ENCODE measurements at places on chromosomes 5 and 9.

DNA sequence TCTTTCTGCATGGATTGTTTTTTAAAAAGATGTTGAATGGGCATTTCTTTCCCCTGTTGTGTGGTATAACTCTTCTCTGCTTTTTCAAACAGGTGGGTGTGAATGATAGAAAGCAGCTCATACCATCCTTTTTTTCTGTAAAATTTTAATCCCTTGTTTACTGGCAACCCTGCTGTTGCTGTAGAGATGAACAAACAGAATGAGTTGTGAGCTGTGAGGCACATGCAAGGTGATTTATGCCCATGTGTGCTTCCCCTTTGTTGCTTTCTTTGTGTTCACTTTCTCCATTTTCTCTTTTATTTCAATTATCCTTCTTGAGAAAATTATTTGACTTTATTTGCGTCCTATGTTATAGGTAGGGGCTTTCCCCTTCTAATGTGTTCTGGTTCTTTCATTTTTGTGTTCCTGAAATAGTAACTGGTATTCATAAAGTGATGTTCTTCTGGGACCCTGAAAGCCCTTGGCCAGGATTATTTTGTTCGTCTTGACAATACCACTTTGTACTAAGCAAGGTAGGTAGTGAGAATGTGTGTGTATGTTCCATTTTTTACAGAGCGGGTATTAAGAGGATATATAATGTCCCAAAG, 79.9 kb downstream of the AOPEP start:
- no peak for DNase-seq

DNA sequence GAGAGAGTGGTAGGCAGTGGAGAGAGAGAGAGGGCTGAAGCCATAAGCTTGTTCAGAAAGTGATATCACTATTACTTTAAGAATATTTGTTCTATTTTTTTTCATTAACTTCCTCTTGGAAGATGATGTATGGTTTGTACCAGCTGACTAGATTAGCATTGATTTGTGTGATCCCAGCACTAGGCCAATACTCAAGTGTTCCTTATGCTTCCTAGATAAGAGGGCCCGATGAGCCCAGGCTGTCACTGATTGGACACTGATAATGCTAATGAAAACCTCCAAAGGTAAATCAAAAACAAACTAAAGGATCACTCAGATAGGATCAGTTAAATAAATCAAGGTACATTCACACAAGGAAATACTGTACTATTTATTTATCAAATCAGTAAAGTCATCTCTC, 52.7 kb upstream of the OTULINL start:
- DNase-seq = no peak

DNA sequence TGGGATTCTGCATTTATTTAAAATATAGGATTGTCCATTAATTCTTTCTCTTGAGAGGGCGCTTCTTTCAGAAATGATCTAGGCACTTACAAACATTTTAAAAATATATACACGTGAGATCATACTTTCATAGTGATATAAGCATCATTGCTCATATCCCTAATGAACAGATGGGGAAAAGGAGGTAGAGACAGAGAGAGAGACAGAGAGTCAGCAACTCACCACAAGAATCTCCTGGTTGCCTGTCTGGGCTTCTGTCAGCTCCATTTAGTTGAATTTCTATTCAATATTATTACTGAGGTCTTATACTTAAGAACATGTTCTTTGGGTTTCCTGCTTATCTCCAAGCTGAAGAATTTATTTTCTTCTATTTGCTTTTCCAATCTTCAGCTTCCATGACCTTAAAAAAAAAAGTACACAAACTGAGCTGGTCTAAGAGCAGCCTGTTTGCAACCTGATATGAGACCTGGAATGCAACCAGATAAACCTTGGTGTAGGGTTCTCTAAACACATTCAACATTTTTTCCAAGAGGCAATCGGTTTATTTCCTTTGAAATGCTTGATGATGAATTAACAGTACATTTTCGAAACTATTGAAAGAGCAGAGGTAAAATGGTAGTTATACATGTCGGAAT, 51.6 kb upstream of the LIFR start:
- DNase-seq = no peak

GRCh38 chr5:151121665-151122064, 35.9 kb downstream of the ANXA6 start:
- DNase-seq = no peak

GRCh38 chr5:15366676-15367391, 133.1 kb upstream of the FBXL7 start:
- no peak for DNase-seq

DNA sequence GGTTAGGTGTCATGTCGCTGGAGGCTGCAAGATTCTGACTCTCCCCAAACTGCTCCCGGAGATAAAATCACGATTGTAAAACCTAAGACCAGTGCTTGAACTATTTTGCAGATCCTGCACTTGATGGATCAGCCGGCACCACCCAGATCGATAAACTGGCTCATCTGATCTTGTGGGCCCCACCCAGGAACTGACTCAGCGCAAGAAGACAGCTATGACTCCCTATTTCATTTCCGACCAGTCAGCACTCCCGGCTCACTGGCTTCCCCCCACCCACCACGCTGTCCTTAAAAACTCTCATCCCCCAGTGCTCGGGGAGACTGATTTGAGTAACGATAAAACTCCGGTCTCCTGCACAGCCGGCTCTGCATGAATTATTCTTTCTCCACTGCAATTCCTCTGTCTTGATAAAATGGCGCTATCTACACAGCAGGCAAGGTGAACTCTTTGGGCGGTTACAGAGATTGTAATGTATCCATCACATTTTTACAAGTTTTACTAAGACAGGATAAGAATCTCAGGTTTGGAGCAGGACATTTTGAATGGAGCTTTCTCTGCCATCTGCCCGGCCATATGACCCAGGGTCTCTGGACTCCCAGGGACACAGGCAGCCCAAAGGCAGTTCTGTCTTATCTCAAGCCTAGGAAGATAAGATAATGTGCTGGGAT, 10.6 kb upstream of the PPP1R26 start:
- no peak for DNase-seq

DNA sequence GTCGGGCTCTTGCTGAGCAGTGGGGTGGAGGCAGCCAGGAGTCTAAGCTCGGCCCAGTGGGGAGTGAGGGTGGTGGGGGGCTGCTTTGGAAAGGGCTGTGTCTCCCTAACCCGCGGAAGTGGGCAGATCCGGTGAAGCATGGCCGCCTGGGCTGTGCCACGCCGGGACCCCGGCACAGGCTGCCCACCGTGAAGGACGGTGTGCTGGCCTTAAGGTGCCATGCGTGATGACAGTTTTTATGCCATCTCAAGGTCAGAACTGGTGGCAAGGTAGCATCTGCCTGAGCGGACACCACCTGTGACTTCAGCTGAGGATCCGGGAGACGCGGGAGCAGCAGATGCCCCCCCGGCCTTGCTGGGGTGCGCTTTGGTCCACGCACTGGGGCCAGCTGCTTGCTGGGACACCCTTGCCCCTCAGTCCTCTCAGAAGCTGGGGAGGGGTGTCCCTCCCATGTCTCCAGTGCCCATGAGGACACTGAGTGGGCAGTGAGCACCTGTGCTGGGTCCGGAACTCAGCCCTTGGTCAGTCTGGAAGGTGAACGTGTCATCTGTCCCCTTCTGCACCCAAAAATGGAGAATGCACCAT, 53.9 kb downstream of the AHRR start:
- DNase-seq = no peak

GRCh38 chr5:67035098-67035740, 161.4 kb downstream of the CD180 start:
- DNase-seq = no peak

DNA sequence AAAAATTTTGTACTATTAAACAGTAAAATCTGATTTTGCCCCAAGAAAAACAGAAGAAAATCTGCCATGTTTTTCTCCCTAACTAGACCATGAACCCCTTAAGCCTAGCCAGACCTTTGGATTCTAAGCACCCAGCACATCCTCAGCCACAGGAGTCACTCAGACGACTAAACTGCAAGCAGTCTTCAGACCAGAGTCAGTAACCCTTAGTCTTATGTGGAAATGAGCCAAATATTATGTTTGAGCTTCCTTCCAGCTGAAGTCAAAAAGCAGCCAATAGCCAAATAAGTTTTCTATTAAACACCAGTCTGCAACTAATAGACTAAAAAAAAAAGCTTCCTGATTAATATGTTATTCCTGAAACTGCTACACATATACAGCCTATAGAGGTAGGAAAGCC, 47.4 kb downstream of the GOLPH3 start:
- no peak for DNase-seq

DNA sequence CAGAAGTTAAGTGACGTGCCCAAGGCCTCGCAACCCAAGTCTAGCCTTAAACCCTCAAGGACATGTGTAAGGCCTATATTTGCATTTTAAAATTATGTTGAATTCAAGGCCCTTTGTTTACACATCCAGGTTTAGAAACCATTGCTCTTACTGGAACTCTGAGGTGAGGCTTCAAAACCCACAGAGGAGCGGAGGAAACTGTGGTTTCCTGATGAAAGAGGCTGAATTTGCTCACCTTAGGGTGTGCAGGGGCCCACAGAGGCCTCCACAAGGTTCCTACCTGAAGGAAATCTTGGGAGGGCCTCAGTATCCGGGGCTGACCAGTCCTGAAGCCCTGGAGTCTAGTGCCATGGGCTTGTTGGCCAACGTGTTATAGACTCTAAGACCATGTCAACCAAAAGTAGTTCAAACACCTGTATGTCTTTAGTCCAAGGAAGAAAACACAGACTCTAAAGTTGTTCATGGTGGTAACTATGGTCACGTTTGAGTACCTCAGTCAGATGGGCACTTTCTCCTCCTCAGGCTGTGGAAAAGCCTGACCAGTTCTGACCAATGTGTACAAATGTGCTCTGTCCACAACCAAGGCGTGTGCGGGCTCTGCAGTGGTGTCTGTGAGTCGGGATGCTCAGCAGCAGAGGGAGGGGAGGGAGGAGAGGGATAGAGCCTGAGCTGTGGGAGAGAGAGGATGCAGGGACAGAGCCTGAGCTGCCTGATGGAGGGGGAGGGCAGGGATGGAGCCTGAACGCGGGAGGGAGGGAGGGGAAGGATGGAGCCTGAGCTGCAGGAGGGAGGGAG, 124.6 kb upstream of the ERCC6L2 start:
- no peak for DNase-seq

GRCh38 chr5:171541341-171541776, 121.9 kb downstream of the FGF18 start:
- DNase-seq = no peak

- no peak for DNase-seq
Observed at GRCh38 chr9:29838491-29839020, 2265.3 kb upstream of the C9orf72 start.

- DNase-seq = no peak
Observed at GRCh38 chr5:108061941-108062340, 320.0 kb downstream of the FBXL17 start.

- no peak for DNase-seq
Observed at GRCh38 chr5:130077007-130077406, 172.7 kb downstream of the CHSY3 start.

DNA sequence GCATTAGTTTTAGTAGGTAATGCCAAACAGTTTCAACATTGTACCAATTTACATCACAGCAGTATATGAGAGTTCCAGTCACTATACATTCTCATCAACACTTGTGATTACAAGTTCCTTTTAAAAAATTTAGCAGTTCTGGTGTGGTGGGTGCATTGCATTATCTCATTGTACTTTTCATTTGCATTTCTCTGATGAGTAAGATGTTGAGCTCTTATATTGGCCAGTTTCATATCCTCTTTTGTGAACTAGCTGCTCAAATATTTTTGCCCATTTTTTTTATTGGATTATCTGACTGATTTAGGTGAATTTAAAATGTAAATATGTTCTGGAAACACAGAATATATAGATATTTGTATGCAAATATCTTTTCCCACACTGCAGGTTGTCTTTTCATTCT, 160.9 kb upstream of the NR3C1 start:
- DNase-seq = no peak

DNA sequence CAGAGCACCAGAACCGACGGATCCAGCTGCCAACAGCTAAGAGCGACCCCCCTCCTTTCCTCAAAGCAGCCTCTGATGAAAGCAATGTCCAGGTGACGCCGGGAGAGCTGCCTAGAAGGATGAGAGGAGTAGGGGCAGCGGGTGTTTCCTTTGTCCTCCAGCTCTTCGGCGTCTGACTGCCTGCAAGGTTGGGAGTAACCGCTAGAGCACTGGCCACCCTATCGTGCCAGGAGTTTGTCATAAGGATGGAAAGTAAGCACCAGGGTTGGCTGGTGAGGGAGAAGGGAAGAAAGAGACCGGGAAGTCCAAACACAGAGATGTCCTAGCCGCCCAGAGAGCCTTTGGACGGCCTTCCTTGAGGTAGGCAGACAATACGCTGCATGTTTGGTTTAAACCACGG, 10.8 kb downstream of the MRPL36 start:
- no peak for DNase-seq

- DNase-seq = no peak
Observed at GRCh38 chr5:27705661-27706060, 667.3 kb upstream of the CDH9 start.

- DNase-seq = no peak
Observed at GRCh38 chr5:35192506-35192905, 37.8 kb downstream of the PRLR start.

GRCh38 chr9:137984520-137985257, 107.1 kb downstream of the CACNA1B start:
- DNase-seq = no peak

DNA sequence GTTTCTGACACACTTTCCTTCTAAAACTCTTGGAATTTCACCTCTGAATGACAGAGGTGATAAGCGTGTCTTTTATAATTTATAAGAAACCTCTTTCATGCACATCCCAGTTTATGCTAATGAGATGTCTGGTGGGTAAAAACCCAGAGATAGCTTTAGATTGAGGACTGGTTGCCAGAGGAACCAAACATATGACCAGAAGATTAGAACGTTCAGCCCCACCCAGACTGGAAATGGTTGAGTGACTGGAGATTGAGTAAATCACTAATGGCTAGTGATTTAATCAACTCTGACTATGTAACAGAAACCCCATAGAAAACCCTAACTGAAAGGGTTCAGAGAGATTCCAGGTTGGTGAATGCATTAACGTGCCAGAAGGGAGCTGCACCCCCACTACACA, 69.2 kb downstream of the CDH18 start:
- no peak for DNase-seq

DNA sequence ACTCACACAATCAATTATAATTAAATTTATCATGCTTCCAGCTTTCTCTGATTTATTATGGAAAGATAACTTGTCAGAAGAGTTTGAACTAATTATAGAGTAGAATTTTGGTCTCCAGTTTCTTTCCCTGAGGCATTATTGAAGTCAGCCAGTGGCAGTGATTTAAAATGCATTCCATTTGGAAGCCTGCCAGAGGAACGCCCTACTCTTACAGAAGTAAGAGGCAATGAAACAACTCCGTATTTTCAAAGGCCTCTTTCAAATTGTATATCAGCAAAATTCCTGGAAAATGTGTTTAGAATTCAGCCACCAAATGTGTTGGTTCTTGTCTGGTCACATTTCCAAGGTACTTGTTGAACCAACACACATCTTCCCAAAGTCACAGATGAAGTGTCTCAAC, 640.9 kb downstream of the SEMA5A start:
- DNase-seq = no peak

GRCh38 chr9:93918061-93918460, 37.1 kb downstream of the BARX1 start:
- no peak for DNase-seq

- peak; percentile 26 for DNase-seq
Observed at GRCh38 chr9:136694163-136694871, 7.1 kb upstream of the AGPAT2 start.

All from T-cell (primary cell).